A549 treated with DMSO at 1 μM for 4 hours (cell line): ENCODE measurements at places on chromosomes 2 and 18. TPM values are rescaled to one million over a fixed set of nuclear protein-coding genes. Genes with fewer than 3 reads are reported as not detected.

Gene SPATS2L
- total RNA-seq = 118 to 147 TPM (median 139 TPM) in 5 replicates

Gene KHK
- total RNA-seq = 7.3 to 10.5 TPM (median 8.9 TPM) in 5 replicates

Gene GTF2A1L
- total RNA-seq = not detected in 5 replicates

Gene CAPN10
- 13.3 to 24.8 TPM (median 22.3 TPM) in 5 replicates for total RNA-seq

Gene RAB3GAP1
- total RNA-seq = 24.5 to 32.9 TPM (median 30.1 TPM) in 5 replicates

Gene CARF
- total RNA-seq = 0.85 to 1.9 TPM (median 1.0 TPM) in 5 replicates

Gene ROCK1
- total RNA-seq = 15.8 to 22.8 TPM (median 19.9 TPM) in 5 replicates

Gene ATP8B1
- total RNA-seq = 9.9 to 13.9 TPM (median 10.6 TPM) in 5 replicates

Gene TMEM182
- 4.8 to 6.3 TPM (median 5.3 TPM) in 5 replicates for total RNA-seq

Gene AQP4
- 0.06 TPM in 1 of 5 replicates, not detected in the others for total RNA-seq

Gene SPATA3
- total RNA-seq = not detected in 5 replicates

Gene SLC35F5
- 27.5 to 58.1 TPM (median 47.7 TPM) in 5 replicates for total RNA-seq

Gene TUBA3E
- total RNA-seq = not detected in 5 replicates

Gene ACADL
- total RNA-seq = 0.03 to 0.14 TPM (median 0.08 TPM) in 3 of 5 replicates, not detected in the others

Gene E2F6
- 25.3 to 31.8 TPM (median 30.5 TPM) in 5 replicates for total RNA-seq

Gene VPS54
- 12.9 to 17.7 TPM (median 15.5 TPM) in 5 replicates for total RNA-seq
